ENCODE measurements at places on chromosomes 2 and 18.

- no peak for ATAC-seq
Observed at GRCh38 chr2:228140934-228141528, 40.5 kb downstream of the SPHKAP start.

DNA sequence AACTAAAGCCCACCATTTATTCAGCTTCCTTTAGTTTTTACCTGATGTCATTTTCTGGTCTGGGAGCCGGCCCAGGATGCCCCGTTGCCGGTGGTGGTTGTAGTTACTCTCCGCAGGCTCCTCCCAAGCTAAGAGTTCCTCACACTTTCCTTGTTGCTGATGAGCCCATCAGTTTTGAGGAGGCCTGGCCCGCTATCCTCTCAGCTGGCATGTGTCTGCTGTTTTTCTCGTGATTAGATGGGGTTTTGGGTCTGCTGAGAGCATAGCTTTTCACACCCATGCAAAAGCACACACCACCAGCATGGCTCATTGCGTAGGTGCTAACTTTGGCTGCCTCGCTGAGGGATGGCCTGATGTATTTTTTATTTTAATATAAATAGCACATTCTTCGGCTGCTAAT lies 72.1 kb downstream of the PSMG2 start:
- ATAC-seq, result no peak

- no peak for ATAC-seq
Observed at GRCh38 chr2:219733746-219734145, 106.3 kb downstream of the SLC4A3 start.

DNA sequence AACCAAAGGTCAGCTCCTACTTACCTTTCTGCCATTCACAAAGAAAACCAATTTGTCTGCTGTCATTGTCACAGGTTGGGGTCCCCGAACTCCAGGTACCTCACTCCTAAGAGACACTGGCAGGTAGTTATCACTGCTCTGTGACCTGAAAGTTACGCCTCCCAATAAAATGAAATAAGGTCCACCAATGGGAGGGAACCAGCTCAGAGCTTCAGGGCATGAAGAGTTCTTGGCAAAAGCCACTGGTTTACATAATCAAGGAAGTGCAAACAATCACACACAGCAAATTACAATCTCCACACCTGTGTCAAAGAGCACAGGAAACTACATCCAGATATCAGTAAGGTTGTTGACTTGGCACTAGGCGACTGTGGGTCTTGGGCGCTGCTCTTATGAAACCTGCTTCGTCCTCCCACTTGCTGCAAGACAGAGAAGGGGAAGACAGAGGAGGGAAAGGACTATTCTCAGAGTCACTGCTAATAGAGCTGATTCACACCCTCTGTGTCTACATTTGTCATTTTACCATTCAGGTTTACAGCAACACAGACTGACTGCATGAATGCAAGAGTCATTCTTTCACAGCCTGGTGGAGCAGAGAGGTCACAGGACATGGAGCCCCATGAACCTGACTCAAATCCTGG lies at the start of gene XDH:
XDH (minus strand) TSS at position 142 of the 641 bp plus-strand sequence; CDS start at position 66, 76 bp downstream.
- no peak for ATAC-seq

- no peak for ATAC-seq
Observed at GRCh38 chr2:227025510-227025909, 138.5 kb downstream of the COL4A4 start.

DNA sequence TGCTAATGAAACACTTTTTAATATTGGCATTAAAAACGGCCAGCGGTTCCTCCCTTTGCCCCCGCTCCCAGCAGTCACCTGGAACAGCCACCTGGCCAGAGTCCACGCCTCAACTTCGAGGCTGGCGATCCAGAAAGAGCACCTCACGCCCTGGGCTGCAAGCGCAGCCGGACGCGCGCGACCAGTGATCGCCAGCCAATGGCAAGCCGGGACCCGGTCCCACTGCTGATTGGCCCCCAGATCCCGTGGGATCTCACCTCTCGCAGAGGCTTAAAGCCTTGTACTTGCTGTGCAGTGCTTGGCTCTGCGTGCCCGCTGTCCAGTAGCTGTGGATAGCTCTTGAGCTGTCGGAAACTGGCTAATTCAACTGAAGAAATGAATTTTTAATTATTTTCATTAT lies 4.1 kb upstream of the RBM45 start:
- no peak for ATAC-seq

GRCh38 chr2:208511573-208511972 lies 105.0 kb downstream of the PTH2R start:
- no peak for ATAC-seq
